ENCODE measurements at places on chromosomes 7 and 10. TPM values are rescaled to one million over a fixed set of nuclear protein-coding genes. Genes with fewer than 3 reads are reported as not detected.

- H3K36me3 ChIP-seq, result peaks cover 3% of the 10 kb centered on the region
- H3K4me1 ChIP-seq, result no peaks in the 10 kb centered on the region
- no peaks in the 10 kb centered on the region for H3K27me3 ChIP-seq
Observed at GRCh38 chr10:99965700-99966099, 44.0 kb downstream of the DNMBP start.

DNA sequence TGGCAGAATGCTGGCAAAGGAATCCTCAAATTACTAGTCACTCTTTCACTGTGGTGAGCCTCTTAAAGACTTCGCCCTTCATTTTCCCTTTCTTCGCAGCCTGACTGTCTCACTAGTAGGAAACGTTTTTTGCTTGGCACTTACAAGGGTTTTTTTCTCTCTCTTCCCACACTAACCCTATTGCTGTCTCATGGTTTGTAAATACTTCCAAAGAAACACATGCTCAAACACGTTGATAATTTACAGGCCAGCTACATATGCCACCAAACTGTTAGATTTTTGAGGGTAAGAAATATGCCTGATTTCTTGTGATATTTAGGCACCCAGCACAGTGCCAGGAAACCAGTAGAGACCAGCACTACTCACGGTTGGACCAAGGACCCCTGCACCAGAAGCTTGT is 248.3 kb upstream of the YAE1 start:
- H3K27me3 ChIP-seq, result no peaks in the 10 kb centered on the region
- no peaks in the 10 kb centered on the region for H3K4me1 ChIP-seq
- no peaks in the 10 kb centered on the region for H3K36me3 ChIP-seq
- H3K27ac ChIP-seq, result no peak overlapping the region

DNA sequence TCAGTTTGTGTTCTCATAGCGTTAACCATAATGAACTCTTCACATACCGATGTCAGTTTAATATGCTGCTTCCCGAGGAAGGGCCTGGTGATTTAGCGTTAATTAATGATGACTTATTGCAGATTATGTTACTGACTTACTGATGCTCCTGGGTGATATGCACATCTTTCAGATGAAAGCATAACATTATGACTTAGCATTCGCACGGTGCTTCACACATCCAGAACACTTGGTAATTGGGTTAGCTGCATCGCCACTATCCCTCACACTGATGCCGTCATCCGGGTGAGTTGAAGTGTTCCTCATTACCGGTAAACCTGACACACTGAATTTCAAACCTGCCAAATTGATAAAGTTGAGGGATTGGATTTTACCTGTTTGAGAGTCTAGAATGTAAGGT is 239.0 kb upstream of the PODXL start:
- H3K27me3 ChIP-seq, result no peaks in the 10 kb centered on the region
- H3K4me1 ChIP-seq, result no peaks in the 10 kb centered on the region
- H3K4me3 ChIP-seq, result no peak overlapping the region
- no peaks in the 10 kb centered on the region for H3K36me3 ChIP-seq
- H3K27ac ChIP-seq, result no peak overlapping the region
- no peak for DNase-seq

CXCL12 gene
- total RNA-seq, result not detected

DNA sequence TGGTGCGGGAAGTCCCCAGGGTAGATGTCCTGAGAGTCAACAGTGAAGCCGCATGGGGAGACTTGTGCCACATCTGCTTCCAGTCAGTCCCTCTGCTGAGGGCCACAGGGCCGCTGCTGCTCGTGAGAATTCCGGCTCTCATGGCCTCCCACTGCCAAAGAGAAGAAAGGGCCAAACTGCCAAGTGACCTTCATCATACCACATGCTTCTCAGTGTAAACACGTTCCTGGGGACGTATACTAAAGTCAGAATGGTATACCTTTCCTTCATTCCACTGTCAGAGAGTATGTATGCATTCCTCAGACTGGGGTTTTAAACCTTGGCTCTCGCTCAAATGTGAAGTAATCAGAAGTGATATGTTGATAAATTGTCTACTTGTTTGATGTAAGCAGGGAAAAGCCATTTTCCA is 52.8 kb upstream of the SEC61G start:
- no peak for DNase-seq
- H3K36me3 ChIP-seq, result no peaks in the 10 kb centered on the region
- no peaks in the 10 kb centered on the region for H3K4me1 ChIP-seq
- H3K4me3 ChIP-seq, result no peak overlapping the region

DNA sequence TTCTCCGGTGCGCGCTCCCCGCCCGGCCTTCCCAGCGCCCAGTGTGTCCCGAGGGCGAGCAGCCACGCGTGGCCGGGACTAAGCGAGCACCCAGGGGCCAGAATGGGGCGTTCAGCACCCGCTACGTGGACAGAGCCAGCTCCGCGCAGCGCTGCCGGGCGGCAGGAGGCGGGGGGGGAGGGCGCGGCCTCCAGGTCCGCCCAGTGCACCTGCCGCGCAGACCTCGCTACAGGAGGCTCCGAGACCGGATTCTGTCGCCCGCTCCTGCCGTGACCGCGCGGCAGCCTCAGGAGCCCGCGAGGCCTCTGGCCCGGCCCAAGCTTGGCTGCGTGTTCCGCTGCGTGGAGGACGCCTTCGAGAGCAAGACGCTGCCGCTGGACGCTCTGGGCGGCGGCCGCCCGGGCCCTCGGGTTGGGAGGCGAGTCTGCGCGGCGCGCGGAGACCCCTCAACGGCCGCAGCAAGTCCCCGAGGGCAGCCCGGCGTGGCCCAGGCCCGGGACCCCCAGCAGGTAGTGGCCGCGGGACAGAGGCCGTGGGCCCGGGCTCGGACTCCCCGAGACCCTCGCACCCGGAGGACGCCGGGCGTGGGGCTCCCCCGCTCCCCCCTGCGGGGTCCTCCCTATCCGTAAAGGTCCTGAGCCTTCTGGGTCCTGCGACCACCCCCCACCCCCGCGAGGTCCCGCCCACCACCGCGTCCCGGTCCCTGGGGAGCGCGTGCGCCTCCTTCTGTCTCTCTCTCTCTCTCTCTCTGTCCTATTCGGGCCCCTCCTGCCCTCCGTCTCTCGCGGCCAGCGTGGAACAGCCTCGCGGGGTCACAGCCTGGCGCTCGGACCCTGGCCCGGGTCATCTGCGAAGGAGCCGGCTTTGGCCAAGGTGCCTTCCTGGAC is 904 bp upstream of the DPYSL4 start:
- peaks cover 18% of the 10 kb centered on the region for H3K27me3 ChIP-seq
- no peak overlapping the region for H3K27ac ChIP-seq
- peak overlapping the region; percentile 49 for H3K4me3 ChIP-seq
- H3K36me3 ChIP-seq, result no peaks in the 10 kb centered on the region
- peak; percentile 86 for DNase-seq

DNA sequence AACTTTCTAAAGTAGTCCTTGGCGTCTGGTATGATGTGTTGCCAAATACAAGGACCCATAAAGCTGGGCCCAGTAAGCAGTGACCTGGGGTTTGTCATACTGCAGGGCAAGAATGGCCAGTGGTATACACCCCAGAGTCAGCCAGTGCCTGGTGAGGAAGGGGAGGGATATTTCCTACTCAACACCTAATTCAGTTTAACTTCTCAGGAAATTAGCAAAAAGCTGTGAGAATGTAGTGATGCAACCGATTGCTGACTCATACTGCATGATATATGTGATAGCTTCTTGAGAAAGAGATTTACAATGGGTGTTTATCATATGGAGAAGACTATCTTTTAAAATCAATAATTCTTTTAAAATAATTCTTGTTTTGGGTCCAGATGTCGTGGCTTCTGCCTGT is 889.3 kb upstream of the CELF2 start:
- no peaks in the 10 kb centered on the region for H3K36me3 ChIP-seq
- H3K27me3 ChIP-seq, result no peaks in the 10 kb centered on the region
- DNase-seq, result no peak
- no peak overlapping the region for H3K4me3 ChIP-seq

- no peak for DNase-seq
- no peaks in the 10 kb centered on the region for H3K4me1 ChIP-seq
- H3K36me3 ChIP-seq, result no peaks in the 10 kb centered on the region
- H3K4me3 ChIP-seq, result no peak overlapping the region
- H3K27ac ChIP-seq, result no peak overlapping the region
- no peaks in the 10 kb centered on the region for H3K27me3 ChIP-seq
Observed at GRCh38 chr7:30172451-30172850, 37.7 kb downstream of the MTURN start.

FAM237B gene
- total RNA-seq, result not detected

GRCh38 chr10:77746047-77746707 is 108.6 kb upstream of the KCNMA1 start:
- peaks cover 8% of the 10 kb centered on the region for H3K27me3 ChIP-seq
- no peak overlapping the region for H3K27ac ChIP-seq
- no peak overlapping the region for H3K4me3 ChIP-seq
- no peaks in the 10 kb centered on the region for H3K4me1 ChIP-seq
- no peak for DNase-seq
- no peaks in the 10 kb centered on the region for H3K36me3 ChIP-seq

- DNase-seq, result no peak
- no peak overlapping the region for H3K27ac ChIP-seq
- no peaks in the 10 kb centered on the region for H3K27me3 ChIP-seq
- no peaks in the 10 kb centered on the region for H3K36me3 ChIP-seq
- H3K4me3 ChIP-seq, result no peak overlapping the region
Observed at GRCh38 chr7:151754142-151754590, 122.7 kb downstream of the PRKAG2 start.

CELF2 gene
- total RNA-seq, result 205 TPM

Data from CD4-positive, alpha-beta T cell (primary cell).